NB4 (cell line): ENCODE measurements at places on chromosomes 13 and 19.
A peak's percentile ranks its signal among the peaks of the same experiment; 100 is the strongest.

DNA sequence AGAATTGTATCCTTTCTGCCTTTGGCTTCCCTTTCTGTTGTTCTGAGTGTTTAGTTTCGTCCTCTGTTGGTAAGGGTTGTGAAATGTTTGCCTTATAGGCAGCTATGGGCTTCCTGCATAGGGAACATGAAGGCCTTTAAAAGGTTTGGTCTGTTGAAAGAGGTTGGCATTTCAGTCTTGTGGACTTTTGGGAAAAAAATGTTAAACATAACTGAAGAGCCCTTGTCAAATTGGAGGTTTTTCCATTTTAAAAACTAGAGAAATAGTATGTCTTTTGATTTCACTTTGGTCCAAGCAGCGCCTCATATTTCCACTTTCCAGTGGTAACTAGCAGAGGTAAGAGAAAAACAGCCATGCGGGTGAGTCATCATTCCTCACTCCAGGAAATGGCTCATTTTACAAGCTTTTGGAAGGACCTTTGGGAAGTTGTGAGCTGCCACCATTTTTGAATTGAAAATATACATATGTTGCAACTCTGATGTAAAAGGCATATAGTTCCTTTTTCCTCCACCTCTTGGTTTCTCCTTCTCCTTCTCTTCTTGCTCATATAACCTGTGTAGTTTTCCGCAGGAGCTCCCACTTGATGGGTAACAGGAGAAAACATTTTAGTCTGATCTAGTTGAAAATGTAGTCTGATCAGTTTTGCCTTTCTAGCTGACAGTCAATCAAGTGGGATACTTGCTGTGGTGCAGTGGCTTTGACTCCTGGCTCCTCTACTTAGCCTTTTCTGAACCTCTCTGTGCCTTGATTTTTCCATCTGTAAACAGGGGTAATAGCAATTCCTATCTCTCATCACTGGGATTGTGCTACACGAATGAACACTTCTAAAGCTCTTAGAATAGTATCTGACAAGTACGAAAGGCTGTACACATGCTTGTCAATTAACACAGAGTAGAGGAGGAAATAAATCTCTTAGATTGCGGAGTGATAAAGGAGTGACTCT lies 23.0 kb downstream of the GPC6 start:
- no peak for DNase-seq

DNA sequence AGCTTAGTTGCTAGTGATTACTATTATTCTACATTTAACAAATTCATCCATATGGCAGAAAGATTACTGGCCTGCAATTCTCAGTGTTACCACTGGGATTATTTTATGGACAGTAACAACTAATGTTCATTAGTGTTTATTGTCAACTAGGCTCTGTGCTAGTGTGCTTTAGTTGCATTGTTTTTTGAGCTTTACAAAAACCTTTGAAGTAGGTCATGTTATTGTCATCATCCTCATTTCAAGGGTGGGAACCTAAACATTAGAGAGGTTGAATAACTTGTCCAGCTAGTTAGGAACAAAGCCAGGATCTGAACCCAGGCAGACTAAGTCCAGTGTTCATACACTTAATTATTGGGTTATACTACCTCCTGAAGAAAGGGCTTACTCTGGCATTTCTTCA lies 27.8 kb upstream of the TDRD3 start:
- DNase-seq, result no peak

- no peak for DNase-seq
Observed at GRCh38 chr13:92901739-92902138, 324.9 kb upstream of the GPC6 start.

GRCh38 chr19:50818859-50819472 lies 4.6 kb downstream of the KLK1 start:
- no peak for DNase-seq

DNA sequence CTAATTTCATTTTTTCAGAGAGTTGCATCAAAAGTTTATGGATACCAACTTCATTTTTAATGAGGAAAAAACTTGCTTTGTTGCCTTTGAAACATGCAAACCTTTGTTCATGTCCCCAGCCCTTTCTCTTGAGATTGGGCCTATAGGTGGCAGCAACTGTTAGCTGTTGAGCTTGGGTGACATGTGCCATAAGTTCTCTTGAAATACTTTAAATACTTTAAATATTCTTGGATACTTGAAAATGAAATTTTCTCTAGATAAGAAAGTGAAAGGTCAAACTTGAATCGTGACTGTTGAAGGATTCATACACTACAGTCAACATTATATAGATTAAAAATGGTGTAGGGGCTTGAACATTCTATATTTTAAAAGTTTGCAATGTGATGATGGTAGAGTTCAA lies 294.9 kb downstream of the NDFIP2 start:
- peak; percentile 58 for DNase-seq
